Stimulated activated CD8-positive, alpha-beta memory T cell treated with anti-CD3 and anti-CD28 coated beads, Interleukin-7, amount 100 ng/mL, for 48 hours (primary cell): ENCODE measurements at places on chromosomes 13 and 19.

DNA sequence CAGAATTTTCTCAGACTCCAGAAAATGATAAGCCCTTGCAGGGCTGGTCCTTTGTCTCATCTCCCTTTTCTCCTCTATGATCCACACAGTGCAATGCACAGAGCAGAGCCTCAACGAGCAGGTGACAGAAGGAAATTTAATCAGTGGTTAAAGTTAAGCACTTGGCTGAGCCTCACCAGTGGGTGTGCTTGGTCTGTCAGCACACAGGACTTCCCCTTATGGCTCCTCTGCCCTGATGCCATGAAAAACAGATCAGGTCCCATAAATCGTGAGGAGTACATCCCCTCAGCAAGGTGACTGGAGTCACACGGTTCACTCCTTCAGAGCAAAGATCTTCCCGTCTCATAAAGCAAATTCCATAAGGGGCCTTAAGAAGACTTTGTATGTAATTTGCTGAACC, 818.2 kb downstream of the UQCRFS1 start:
- no peak for DNase-seq

DNA sequence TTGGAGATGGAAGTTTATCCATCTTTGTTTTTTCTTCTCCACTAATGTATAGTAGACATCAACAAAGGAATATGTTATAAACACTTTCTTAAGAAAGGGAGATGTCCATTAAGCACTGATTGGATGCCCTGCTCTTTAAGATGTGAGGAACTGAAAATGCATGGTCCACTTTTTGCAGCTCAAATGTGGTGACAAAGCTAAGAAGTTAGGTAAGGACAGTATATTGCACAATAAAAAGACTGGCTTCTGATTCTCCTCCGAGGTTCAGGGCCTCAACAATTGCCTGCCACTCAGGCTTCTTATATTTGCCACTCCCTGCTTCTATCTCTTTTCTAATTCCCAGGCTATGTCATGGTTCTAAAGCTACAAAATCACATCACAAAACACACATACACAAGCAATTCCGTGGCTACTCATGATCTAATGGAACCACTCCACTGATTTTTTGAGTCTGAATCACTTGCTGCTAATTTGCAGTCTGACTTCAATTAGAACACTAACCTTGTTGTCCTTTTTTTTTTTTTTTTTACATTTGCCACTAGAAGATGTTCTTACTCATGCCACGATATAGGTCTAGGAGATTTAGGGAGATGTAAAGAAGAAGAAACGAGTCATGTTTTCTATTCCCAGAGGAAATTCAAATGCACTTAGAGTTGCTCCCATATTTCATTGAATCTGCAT, 29.6 kb upstream of the TNFSF11 start:
- no peak for DNase-seq

- DNase-seq = no peak
These were observed 154.4 kb downstream of the GGACT start for GRCh38 chr13:100434010-100434763.

DNA sequence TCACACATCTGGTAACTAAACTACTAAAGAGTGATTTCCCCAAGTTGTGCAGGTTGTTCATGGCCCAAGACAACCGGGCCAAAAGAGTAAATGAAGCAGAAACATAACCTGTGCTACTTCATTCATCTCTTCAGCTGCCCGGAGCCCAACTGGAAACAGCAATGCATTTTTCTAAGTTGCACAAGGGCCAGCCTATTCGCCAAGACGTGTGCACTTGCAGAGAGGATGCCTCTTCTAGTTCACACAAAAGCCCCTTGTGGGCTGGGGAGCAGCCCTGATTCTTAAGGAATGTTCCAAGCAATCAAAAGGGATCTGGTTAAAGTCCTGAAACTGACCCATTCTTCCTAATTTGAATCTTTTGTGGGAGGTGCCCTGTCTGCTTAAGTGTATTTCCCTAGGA, 275.8 kb downstream of the SHISA2 start:
- no peak for DNase-seq

GRCh38 chr19:1486720-1487575, 3.2 kb downstream of the PCSK4 start:
- DNase-seq = no peak

DNA sequence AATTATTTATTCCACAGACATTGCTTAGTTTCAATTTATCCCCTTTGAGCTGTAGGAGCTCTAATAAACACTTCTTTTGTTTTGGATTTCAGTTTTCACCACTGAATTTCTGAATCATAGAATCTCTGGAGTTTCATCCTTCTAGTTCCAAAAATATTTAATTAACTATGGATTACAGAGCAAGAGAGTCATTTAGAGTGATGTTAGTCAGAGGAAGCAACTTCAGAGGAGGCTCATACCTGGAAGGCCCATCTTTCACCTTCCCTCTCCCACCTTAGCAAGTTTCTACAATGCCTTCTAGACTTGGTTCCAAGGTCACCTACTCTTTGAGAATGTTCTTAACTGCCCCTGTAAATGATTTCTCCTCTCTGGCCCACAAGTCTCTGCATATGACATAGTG, 353.2 kb downstream of the SPRY2 start:
- no peak for DNase-seq

DNA sequence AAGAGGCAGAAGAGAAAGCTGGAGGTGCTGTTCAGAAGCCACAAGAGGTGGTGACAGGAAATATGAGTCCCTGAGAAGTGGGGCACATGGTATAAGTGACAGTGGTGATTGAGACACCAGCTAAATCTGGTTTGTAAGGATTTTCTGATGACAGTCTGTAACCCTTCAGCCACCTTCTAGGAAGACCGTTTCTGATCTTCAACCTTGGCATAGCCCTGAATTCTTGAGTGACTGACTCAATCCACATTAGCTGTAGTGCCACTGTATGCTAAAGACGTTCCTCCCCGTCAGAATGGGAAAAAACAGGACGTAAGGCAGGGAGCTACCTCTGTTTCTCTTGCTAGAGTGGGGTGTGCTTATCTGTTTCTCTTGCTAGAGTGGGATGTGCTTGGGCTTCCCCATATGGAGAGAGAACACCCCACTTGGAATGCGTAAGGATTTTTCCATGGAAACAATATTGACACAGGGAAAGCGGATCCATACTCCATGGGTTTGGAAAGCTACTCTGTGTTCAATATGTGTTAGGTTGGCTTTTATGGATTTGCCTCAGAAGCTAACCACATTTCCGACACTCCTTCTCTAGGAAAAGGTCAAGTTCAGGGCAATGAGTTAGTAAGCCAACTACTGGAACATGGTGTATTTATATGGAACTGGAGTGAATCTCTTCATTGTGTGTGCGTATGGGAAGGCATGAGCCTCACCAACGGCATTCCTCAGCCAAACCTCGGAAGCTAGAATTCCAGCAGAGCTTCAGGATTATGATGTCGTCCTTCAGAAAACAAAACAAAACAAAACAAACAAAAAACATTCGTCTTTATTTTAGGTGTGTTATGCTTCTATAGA, 948.8 kb upstream of the SLC10A2 start:
- DNase-seq = no peak

- no peak for DNase-seq
These were observed 15.8 kb upstream of the ALOX5AP start for GRCh38 chr13:30719525-30719914.

GRCh38 chr19:20273376-20273775, 106.4 kb downstream of the ZNF486 start:
- DNase-seq = no peak

GRCh38 chr13:31896427-31896826, 135.1 kb upstream of the FRY start:
- no peak for DNase-seq

DNA sequence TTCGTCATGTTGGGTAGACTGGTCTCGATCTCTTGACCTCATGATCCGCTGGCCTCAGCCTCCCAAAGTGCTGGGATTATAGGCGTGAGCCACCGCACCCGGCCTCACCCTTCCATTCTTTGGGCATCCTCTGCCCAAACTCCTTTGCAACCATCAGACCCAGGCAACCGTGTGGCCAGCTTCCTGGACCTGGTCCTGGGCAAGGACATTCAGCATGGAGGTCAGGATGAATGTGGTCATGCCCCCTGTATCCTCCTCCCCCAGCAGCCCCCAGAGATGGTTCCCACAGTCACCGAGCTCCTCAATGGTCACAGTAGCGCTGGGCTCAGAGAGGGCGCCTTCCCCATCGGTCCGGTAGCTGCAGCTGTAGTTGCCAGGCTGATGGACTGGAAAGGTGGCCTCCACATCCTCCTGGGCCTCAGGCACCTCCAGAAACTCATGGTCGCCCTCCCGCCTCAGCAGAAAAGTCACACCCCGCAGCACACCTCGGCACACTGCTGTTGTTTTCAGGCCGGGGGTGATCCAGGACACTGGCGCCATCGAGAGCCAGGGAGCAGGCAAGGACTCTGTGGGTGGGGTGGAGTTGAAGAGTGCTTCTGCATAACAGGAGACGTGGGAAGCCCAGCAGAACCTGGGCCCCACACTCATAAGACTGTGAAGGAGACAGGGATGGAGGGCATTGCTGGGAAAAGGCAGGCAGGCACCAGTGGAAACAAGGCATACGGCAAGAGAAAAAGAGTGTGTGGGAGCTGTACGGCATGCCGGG, 1.1 kb downstream of the A1BG start:
- no peak for DNase-seq

- no peak for DNase-seq
These were observed 112.6 kb downstream of the STARD13 start for GRCh38 chr13:33172911-33173310.

DNA sequence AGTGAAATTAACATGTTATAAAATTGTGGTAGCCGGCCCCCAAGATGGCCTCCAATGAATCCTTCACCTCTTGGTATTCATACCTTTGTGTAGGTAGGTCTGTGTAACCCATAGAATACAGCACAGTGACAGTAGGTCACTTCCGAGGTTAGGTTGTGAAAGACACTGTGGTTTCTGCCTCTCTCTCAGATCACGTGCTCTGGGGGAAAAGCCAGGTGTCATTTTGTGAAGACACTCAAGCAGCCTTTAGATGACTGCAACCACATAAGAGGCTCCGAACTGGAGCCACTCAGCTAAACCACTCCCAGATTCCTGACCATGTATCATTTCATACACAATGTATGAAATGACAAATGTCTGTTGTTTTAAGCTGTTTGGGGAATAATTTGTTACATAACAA, 9.8 kb upstream of the USPL1 start:
- DNase-seq = no peak

GRCh38 chr19:2083174-2083854, 12.8 kb downstream of the MOB3A start:
- DNase-seq = peak; percentile 63

DNA sequence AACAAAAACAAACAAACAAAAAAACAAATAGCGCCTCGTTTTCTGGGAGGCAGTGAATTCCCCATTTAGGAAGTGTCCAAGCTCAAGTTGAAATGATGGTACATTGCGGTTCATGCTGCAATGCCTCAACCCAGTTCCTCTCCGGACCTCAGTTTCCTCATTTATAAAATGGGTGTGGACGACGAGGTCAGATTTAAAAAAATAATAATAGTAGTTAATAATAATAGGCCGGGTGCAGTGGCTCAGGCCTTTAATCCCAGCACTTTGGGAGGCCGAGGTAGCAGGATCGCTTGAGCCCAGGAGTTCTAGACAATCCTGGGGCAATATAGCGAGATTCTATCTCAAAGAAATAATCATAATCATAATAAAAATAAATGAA, 15.5 kb upstream of the ERCC1 start:
- no peak for DNase-seq

DNA sequence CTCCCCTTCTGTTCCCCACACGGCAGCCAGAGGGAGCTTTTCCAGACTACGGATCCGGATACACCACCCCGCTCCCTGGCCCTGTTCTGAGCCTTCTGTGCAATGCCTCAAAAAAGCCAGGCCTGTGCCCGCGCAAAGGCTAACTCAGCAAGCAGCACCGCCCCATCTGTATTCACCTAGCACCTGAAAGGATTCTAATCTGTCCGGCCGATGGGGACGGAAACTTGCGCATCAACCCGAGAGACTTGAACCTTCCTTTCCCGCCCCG, 589 bp downstream of the ZBTB45 start:
- DNase-seq = no peak

DNA sequence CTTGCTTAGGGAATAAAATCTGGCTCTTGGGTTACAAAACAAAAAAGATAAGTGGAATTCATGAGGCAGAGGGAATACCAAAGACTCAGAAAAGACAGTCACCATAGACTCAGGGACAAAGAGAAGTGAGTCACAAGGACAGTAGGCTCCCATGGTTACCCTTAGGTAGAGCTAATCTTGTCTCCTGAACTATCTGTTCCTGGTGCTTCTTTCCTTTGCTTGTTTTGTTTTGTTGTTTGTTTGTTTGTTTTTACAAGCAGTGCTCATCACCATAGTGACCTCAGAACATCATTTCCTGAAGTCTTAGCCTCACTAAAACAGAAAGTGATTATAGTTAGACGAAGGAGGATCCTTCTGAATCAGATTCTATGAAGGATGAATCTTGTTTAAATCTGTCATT, 142.3 kb upstream of the SOX21 start:
- no peak for DNase-seq

GRCh38 chr13:33610438-33611120, 207.4 kb upstream of the RFC3 start:
- peak; percentile 11 for DNase-seq

- no peak for DNase-seq
These were observed 98.3 kb downstream of the ELF1 start for GRCh38 chr13:40920826-40921225.

DNA sequence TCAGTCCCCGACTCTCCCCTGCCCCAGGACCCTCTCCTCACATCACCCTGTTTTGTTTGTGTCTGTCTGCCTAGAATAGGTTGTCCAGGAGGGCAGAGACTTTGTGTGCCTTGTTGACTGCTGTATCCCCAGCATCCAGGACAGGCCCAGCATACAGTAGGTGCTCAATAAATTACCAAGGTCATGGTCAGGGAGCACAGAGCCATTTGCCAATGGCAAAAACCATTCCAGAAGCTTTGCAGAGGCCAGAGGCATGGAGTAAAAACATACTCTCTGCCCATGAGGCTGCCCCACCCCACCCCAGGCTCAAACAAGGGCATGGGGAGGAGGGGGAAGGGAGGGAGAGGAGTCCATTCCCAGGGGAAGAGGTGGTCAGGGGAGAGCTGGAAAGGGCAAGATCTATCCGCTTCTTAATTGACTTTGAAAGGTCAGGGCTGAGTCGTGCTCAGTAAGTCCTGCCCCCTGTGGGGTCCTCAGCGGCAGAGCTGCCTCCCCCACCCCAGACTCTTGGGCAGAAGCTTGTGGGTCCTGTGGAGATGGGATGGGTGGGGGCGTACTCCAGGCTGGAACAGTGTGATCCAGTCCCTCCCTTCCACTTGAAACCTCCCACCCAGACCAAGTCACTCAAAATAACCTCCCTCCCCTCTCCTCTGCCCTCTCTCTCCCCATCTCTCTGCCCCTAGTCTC, 4.4 kb downstream of the GPR4 start:
- DNase-seq = no peak

- no peak for DNase-seq
These were observed 11.9 kb upstream of the PLAUR start for GRCh38 chr19:43681821-43682220.

- no peak for DNase-seq
These were observed 46.5 kb upstream of the RAP2A start for GRCh38 chr13:97387485-97387839.
